ENCODE measurements at places on chromosomes 4 and X.

GRCh38 chrX:41604766-41605543 lies 83.8 kb upstream of the GPR34 start:
- DNase-seq = no peak

GRCh38 chrX:470686-471085 lies 84.0 kb upstream of the PPP2R3B start:
- no peak for DNase-seq

- no peak for DNase-seq
These were observed 559.6 kb downstream of the ARAP2 start for GRCh38 chr4:35684755-35685154.

DNA sequence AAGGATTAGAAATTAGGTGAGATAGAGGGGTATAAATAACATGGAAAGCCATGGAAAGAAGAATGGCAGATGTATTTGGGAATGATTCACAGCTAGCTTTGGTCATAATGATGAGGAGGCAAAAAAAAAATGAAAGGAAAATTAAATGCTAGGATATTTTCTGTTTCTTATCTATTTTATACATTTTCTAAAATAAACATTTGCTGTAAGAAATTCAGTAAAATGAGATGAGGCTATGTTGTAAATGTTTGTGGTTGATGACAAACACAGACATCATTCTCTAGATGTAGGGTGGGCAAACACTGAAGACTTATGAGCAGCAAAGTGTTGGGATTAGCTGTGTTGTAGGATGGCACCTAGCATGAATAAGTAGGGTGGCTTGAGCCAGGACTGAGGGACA lies 407.1 kb downstream of the IL15 start:
- no peak for DNase-seq

- peak; percentile 39 for DNase-seq
These were observed 685.5 kb downstream of the KCTD8 start for GRCh38 chr4:43763029-43763610.

DNA sequence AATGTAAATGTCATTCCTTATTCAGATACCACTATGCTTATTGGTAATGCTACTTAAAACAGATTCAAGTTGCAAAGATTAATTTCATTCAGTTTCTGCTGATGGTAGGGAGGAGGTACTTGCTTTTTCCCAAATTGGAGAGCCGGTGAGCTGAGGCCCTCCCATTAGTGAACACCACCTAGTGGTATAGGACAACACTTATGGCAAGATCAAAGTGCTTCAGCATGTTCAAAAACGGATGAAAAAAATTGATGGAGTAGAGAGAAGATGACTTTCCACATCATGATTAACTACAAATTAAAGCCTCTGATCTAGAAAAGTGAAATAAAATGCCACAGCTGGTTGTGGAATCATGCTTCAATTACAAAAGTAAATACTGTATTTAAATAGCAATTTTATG lies 112.9 kb downstream of the MBNL3 start:
- no peak for DNase-seq

DNA sequence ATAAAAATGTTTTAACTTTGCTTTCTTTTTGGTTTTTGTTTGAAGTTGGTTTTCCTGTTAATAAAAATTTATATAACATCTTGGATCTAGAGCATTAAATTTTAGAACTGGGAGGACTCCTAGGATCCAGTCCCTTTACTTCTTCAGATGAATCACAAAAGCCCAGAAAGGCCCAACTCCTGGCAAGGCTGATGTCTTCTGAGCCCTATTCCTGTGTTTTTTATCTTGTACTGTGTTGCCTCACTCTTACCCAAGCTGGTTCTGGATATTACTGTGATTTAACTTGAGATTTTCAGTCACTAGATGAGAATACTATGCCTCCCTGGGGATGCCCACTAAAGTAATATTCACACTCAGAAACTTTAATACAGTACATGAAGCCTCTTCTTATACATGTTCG lies 127.1 kb upstream of the GALNT7 start:
- DNase-seq = no peak

GRCh38 chr4:175767150-175767549 lies 44.9 kb downstream of the GPM6A start:
- no peak for DNase-seq

GRCh38 chrX:43016021-43016420 lies 238.1 kb upstream of the PPP1R2C start:
- DNase-seq = no peak

DNA sequence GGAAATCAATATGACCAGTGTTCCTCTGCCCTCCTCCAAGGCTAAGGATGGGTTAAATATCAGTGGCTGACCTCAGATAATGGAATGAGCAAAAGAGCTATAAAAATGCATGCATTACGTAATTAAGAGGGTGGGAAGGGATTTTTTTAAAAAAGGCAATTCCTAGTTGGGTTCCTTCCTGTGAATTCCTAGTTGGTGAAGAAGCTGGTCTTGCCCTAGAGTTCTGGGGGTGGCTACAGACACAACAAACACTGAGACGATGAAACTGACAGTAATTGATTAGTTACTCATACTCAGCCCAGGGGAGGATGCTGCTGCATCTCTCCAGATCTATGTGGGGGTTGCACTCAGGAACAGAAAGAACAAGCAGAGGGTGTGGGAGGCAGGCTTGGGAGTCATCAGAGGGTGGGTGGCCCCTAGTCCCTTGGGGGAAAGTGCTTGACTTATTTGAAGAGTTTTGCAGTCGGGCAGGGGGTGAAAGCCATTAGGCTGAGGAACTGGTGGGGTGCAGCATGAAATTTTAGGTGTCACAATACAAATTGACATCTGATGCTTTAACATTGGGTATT lies 662.0 kb upstream of the FRG1 start:
- no peak for DNase-seq

- no peak for DNase-seq
These were observed 86.1 kb upstream of the GRXCR1 start for GRCh38 chr4:42806303-42806835.

GRCh38 chr4:155735496-155735895 lies 23.3 kb upstream of the GUCY1B1 start:
- DNase-seq = no peak

- DNase-seq = no peak
These were observed 321.5 kb upstream of the POU3F4 start for GRCh38 chrX:83186632-83187031.

DNA sequence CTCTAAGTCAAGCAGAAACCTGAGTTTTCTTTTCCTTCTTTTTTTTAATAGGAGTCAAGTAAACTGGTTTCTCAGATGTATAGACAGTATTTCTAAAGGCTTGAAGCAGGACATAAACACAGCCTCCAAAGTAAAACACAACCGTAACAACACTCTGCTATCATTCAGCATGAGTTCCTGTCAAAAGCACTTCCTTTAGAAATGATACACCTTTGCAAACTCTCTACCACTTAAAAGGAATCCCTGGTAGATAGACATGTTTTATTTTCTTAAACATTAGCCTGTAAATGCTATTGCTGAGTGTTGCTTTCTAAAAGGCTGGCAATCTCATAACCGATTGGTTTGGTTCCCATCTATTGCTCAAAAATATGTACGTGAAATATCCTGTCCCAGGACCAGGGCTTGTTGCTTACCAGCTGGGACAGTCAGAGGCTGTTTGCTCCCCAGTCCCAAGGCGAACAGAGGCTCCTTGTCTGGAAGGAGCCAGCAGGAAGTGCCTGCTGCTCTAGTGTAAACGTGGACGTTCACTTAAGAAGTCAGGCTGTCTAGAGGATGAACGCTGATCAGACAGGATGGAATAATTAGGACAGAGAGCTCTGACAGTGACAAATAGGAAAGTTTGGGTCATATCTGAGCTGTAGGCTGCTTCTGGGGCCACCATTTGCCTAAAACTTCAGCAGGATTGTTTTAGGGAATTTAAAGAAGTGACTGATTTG lies 173.9 kb upstream of the KLF3 start:
- no peak for DNase-seq

DNA sequence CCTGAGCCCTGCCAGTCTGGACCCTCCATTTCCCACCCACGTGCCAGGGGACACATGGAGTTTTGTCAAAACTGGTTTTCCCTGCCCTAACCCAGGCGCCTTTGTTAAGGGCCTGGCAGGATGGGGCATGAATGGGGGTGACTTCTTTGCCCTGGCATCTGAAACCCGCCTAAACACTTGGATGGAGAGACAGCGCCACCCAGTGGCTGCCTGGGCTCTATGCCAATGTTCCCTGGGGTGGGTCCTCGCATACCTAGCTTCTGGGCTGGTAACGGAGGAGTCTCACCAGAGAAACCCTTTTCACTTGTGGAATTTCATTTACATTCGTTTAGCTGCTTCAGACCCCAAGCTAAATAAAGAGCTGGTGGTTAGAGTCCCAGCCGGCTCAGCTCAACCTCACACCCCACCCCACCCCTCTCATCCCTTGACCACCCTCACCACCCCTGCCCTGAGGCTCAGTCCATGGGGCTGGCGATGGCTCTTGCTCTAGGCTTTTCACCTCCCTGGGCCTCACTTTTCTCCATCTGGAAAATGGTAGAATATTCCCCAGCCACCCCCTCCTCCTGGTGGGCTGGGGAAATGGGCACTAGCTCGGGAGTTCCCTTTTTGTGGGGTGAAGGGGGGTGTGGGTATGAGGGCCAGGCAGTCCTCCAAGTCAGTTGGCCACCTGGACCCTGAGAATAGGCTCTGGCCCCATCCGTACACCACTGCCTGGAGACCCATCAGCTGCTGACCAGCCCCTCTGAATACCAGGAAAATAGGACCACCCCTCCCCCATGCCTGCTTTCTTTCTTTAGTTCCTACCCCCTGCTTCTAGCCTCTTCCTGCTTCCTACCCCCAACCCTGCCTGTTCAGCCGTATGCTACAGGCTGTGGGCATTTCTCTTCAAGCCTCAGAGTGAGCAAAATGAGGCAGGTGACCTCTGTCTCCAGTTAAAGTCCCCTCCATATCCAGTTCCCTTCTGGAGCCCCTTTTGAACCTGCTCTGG lies 57.1 kb upstream of the PJA1 start:
- peak; percentile 74 for DNase-seq

DNA sequence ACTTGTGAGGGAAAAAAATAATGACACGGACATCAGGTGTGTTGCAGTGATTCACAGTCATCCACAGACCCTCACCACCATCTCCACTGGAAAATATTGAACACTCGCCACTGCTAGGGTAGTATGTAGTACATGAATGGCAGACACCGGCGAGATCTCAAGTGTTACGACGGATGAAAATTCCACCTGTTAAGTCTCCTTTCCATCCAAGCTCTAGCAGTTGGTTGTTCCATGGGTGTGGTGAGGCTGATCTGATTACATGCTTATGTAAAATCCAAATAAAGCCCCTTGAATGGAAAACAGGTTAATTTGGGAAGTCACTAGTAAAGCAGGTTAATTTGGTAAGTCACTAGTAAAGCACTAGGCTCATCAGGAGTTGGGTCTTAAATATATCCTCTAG lies 1.1 kb upstream of the ARMCX4 start:
- DNase-seq = no peak

- DNase-seq = no peak
These were observed 348.2 kb upstream of the GRIA3 start for GRCh38 chrX:122835886-122836285.

- peak; percentile 55 for DNase-seq
These were observed 54.6 kb downstream of the AMOT start for GRCh38 chrX:112786076-112786475.

All from KBM-7 (cell line).